Activated T-cell treated with anti-CD3 and anti-CD28 coated beads, Interleukin-2, amount 50 U/mL, for 24 hours (primary cell): ENCODE measurements at places on chromosomes 5 and 9.

GRCh38 chr9:34612788-34613390 is 992 bp upstream of the RPP25L start:
- peak; percentile 77 for DNase-seq

DNA sequence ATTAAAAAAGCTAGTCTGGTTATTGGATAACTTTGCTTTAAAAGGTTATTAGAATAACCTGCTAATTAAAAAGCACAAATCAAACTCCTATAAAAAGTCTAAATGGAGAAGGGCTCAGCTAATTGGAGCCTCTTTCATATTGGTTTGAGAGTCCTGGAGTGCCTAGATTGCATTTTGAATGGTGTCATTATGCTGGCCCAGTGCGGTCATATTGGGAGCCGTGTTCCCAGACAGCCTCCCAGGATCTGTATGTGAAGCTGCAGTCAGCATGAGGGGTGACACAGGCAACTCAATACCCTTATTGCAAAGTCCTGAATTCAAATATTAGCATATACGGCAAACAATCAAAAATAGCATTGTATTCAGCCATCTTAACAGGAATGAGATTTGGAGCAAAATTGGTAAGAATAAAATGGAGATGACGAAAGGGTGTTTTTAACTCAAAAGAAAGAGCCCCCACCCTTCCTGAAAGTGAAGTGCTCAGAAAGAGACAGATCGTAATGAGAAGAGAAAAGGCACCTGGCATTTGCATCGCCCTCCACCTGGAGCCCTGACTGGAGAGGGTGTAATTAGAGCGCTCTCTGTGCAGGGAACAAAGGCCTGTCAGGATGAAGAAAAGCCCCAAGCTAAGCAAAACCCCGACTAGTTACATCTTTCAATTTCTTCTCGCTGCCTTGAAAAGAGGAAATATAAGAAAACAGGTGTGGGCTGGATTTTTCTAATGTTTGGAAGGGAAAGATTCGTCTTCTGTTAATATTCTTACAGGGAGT is 621.0 kb upstream of the ADAMTS16 start:
- no peak for DNase-seq

DNA sequence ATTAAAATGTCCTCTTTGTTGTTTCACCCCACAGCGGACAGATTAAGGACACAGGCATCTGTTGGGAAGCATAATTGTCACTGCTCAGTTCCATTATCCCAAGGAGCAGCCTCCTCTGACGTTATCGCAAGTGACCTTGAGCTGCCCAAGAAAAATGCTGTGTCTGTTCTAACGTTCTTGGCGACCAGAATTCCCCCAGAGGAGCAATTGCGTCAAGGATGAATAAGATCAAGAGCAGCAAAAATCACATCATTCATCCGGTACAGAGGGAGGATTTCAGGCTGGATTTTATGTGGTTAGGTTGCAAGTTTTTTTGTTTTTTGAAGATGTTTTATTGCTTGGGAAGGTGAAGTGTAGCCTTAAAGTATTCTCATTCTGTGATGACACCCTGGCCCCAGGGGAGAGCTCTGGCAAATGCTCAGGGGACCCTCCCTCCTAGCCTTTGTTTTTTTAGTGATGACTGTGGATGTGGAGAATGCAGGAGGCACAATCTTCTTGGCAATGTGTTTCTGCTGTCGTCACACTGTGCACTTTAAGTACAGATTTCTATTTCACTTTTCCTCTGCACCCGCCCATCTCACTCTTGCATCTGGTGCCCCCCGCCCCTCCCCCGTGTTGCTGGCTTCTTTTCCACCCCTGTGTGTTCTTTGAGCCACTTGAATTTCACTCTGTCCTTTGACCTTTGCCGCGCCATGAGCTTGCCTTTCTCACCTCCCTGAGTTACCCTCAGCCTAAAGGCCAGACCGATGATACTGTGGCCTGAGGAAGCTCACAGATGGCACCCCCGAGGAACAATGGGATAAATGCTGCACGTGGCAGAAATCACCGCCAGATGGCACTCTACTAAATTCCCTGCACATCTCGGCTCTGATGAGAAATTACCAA is 308.5 kb downstream of the RAB3C start:
- peak; percentile 78 for DNase-seq

DNA sequence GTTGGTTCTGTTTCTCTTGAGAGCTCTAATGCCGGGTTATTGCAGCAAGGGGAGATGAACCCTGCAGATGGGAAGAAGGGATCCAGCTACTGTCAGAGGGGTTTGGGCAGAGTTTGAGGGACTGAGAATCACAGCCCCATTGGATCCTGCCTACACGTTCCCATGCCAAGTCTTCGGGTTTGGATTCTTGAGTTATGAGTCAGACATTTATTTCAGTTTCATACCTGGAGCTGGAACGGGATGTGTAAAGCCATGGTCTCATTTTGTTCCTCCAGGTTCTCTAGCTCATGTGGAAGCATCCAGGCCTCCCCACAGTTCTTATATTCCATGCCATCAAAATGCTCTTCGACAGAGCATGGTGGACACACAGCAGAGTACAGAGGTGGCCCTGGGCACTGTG is 275.4 kb upstream of the IRX4 start:
- no peak for DNase-seq

DNA sequence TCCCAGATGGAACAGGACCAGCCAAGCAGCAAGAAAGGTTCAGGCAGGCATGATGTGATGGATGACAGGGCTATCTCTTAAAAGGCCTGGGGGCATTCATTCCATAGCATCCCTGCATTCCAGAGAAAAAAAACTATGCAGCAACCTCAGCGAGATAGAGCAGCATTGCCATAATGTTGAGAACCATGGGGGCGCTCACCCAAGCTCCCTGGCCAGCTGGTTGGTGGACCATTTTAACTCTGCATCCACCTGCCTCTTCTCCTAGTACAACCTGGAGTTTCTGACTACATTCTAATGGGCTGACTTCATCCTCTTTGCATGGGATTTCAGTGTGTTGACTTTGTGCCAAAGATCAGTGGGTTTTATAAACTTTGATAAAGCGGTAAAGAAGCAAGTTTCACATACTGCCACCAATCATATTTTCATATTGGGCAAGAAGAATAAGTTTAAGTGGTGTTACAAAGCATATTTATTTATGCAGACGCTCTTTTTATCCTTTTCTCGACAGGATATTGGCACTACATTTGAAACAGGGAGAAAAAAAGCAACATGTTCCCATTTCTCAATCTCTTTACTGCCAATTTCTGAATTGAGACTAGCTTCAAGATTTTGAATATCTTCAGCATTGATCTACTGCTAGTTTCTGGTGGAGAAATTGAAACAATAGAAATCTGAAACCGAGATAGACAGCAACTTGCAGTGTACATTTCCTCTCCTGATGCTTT is 378.3 kb upstream of the WWC1 start:
- no peak for DNase-seq

DNA sequence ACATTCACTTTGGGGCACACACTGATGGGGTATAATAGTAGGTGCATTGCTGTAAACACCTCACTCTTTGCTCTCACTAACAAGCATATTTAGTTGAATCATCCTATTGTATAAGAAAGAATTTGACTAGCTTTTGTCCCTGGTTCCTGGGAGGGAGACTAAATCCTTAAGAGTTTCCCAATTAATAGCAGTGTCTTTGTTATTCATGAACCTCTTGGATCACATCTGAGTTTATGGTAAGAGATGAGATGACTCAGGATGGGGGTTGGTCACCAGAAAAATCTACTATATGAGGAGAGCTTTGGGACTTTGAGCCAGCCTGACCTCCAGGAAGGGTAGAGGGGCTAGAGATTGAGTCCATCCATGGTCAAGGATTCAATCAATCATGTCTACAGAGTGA is 56.8 kb downstream of the PUM3 start:
- no peak for DNase-seq

GRCh38 chr9:90420768-90421513 is 221.7 kb downstream of the DIRAS2 start:
- DNase-seq, result no peak

GRCh38 chr9:33287087-33287490 is 3.2 kb upstream of the NFX1 start:
- peak; percentile 46 for DNase-seq

GRCh38 chr5:149830579-149830978 is 100.5 kb downstream of the PPARGC1B start:
- no peak for DNase-seq

GRCh38 chr5:14063138-14063537 is 80.0 kb upstream of the TRIO start:
- no peak for DNase-seq

- no peak for DNase-seq
Observed at GRCh38 chr9:125883565-125884217, 136.5 kb downstream of the PBX3 start.

DNA sequence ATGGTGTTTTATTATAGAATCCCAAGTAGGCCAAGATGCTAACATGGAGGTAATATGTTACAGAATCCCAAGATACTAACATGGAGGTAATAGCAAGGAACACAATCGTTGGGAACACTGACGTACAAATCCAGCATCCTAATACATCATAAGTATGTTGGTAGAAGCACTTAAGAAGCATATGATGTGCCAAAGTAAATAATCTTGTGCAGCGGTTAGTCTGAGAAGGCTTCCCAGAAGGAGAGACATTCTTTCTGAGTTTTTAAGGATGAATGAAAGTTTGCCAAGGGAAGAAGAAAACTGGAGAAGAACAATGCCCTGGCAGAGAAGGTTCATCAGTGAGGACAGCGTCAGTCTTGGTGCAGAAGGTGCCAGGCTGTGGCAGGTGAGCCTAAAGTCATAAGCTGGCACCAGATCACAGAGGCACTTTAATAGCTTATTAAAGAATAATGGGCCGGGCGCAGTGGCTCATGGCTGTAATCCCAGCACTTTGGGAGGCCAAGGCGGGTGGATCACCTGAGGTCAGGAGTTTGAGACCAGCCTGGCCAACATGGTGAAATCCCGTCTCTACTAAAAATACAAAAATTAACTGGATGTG is 294.5 kb upstream of the PIK3R1 start:
- DNase-seq, result no peak

DNA sequence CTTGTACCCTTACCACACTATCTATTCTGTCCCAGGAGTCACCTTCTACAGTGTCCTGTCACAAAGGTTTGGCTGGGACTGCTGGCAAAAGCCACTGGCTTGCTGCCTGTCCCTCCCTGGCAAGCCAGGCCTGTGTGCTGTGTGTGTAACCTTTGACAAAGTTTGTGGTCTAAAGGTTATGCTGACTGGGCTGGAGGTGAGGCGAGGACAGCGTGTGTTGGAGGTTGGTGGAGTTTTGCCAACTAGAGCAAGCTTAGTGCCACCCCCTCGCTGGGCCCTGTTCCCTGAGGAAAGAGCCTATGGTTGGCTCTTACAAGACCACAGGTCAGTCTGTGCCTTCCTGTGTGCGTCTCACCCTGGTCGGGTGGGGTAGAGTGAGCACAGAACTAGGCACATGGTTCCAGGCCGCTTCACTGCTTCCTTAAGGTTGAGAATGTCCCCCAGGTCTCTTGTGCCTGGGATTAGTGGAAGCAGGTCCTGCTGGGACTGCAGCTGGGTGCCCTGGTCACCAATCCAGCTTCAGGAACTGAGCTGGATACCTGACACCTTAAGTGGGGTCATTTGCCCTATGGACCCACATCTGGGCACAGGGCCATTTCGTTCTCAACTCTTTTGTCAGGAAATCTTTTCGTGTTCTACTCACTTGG is 152.2 kb downstream of the GADD45G start:
- no peak for DNase-seq

- DNase-seq, result no peak
Observed at GRCh38 chr9:109108318-109108717, 11.4 kb downstream of the TMEM245 start.

DNA sequence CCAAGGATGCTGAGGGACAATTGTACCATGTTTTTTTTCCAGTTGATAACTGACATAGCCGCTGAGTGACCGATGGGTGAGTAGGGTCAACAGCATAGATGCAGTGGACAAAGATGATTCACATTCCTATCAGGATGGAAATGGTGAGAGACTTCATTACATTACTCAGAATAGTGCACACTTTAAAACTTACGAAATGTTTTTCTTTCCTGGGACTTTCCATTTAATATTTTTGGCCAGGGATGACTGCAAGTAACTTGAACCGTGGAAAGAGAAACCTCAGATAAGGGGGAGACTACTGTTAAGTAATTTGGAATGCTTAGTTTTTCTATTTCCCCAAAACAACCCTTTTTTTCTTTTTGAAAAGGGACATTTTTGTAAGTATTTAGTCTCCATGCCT is 3.0 kb upstream of the TUSC1 start:
- no peak for DNase-seq

DNA sequence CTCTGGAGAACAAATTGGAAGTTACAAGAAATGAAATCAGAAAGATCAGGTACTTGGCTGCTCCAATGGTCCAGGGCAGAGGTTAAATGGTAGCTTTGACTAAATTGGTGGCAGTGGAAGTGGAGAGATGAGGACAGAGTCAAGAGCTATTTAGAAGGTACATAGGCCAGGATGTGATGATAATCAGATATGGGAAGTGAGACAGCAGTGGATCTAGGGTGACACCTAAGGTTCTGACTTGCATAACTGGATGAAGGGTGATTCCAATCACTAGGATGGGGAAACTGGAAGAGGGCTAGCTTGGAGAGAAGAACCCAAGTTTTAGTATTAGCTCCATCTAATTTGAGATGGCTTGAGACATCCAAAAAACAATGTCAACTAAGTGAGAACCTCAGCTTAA is 24.0 kb upstream of the NDUFB6 start:
- DNase-seq, result no peak

DNA sequence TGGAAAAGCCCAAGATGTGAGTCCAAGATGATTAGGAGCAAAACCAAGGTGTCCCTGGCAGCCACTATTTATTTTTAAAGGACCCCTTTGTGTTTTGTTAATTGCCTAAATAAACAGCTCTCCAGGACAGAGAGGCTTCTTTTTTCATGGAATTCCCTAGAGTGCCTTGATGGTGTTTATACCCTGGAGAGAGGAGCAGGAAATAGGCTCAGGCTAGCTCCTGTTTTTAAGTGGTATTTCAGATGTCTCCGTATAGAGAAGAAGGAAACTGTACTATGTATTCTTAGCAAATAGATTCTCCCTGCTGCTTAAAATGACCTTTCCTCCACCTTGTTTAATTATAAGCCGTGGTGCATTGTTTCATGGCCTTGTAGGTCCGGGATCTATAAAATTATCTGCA is 292.4 kb downstream of the CD180 start:
- no peak for DNase-seq

DNA sequence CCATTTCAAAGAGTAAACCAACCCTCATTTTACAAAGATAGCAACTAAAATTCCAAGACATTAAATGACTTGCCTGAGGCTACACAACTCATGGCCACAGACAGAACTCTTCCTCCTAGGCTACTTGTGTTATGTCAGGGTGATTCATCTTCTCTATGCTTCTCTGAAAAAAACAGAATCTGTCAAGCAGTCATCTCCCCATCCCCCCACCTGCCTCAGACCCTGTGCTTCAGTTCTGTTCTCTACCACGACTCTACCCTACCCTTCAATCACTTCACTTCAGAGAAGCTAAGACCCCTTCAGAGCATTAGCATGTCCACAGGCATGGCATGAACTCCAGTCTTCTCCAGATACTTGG is 277.7 kb upstream of the PTGER4 start:
- peak; percentile 56 for DNase-seq

DNA sequence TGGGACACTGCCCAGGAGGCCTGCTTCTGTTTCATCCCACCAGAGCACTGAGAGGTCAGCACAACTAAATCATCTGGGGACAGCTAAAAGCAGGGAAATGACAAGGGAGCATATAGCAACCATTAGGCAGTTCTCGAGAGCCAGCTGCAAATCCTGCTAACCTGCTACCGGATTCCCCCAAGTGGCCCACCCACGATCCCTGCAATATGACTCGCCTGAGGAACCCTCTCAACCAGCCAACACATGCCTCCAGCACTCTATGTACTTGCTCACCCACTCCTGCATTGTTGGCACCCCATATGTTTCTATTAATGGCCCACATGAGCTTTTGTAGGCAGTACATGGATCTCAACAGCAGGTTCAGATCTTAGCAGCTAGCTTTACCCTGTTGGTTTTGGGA is 326.0 kb downstream of the GABRG2 start:
- no peak for DNase-seq

GRCh38 chr9:91407580-91408318 is 15.9 kb downstream of the NFIL3 start:
- DNase-seq, result no peak
